ENCODE measurements at places on chromosomes 2 and 18.

DNA sequence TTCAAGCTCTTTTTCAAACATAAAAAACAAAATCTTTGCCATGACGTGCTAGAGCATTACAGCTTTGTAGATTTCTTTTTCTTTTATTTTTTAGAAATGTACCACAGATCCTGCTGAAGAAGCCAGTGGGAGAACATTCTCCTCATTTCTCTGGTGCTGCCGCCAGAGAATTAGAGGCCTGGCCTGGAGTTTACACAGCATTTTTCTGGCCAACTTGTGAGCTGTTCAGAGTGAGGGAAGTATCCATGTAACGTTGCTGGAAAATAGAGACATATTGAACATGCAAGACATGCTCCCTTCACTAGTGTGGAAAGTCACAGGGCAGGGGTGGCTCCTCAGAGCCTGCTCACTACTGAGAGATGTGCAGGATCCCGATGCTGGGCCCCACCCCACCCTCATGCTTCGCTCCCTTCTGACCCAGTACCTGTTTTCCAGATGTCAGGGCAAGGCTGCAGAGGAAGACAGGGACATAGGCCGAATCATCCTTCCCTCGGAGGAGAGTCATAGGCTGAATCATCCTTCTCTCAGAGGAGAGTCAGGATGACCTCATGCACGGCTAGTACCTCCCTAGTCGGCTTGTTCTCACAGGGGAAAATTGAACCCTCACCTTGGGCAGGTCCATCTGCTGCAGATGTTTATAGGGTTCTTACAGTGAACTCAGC lies 298.5 kb downstream of the INSIG2 start:
- no peak for DNase-seq

DNA sequence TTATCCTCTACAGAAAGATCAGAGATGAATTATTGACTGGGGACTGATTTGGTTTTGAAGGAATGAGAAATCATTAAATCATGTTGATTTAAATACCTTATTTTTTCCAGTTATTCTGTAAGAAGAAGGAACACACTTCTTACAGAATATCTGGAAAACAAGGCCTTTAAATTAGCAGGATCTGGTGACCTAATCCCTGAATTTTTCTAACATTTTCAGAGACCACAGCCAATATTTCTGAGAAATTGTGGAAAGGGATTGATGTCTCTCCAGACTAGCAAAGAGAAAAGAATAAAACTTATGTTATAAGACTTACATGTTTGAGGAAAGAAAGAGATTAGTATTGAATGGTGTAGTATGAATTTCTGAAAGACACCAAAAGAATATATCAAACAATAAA lies 104.0 kb downstream of the KCNE4 start:
- no peak for DNase-seq

GRCh38 chr2:102385522-102385921 lies 29.9 kb downstream of the IL18R1 start:
- DNase-seq = no peak

- DNase-seq = no peak
Observed at GRCh38 chr2:231663458-231664212, 44.7 kb upstream of the PTMA start.

- no peak for DNase-seq
Observed at GRCh38 chr2:19292007-19292406, 66.4 kb downstream of the OSR1 start.

DNA sequence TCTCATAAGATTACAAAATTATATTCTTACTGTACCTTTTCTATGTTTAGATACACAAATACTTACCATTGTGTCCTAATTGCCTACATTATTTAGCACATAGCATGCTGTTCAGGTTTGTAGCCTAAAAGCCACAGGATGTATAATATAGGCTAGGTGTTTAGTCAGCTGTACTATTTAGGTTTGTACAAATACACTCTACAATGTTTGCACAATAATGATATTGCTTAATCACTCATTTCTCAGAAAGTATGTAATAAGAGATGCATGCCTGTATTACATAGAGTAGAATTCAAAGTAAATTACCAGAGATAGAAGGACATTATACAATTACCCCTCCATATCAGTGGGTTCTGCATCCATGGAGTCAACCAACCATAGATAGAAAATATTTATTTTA lies 201.1 kb upstream of the COL3A1 start:
- DNase-seq = no peak

DNA sequence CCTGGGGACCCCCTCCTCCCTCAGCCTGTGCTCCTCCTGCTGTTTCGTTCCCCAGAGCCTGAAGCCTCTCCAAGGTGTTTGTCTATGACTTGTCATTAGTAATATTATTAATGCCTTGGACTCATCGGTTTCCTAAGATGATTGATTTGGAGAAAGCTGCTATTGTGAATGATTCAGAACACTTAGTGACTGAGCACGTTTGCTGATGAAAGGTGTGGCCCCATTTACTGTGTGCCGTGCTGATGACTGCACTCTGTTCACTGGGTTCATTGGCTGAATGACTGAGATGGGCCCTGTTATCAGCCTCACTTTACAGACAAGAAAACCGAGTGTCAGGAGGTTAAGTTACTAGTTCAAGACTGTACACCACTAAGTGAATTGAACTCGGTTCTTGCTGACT lies 111.4 kb downstream of the SPP2 start:
- DNase-seq = no peak

- no peak for DNase-seq
Observed at GRCh38 chr2:180411661-180412060, 404.6 kb upstream of the CWC22 start.

DNA sequence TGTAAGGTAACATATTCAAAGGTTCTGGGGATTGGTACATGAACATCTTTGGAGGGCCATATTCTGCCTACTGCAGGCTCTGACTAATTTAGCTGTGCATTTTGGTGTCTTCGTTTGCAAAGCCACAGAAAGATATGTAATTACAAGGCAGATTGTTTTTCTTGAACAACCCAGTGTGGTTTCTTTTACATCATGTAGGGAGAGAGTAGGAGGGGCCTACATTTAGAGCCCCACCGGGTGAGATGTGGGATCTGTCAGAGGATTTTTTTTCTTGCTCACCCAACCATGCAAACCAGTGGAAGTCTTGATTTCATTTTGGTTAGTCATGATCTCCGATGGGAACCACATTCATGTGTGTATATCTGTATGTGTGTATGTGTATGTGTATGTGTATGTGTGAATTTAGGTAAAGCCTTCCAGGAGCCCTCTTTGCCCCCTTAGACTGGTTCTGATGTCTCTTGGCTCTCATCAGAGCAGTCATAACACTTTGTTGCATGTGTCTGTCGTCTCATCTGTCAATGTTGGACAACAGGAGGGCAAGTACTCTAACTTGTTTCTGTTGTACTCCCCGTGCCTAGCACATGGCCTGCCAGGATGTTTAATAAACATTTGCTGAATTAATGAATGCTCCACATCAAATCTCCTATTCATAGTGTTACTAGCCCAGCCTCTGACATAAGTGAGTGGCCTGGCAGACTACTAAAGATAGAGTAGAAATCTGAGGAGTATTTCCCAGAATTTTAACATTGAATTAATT lies 239.9 kb downstream of the MTX2 start:
- DNase-seq = no peak

DNA sequence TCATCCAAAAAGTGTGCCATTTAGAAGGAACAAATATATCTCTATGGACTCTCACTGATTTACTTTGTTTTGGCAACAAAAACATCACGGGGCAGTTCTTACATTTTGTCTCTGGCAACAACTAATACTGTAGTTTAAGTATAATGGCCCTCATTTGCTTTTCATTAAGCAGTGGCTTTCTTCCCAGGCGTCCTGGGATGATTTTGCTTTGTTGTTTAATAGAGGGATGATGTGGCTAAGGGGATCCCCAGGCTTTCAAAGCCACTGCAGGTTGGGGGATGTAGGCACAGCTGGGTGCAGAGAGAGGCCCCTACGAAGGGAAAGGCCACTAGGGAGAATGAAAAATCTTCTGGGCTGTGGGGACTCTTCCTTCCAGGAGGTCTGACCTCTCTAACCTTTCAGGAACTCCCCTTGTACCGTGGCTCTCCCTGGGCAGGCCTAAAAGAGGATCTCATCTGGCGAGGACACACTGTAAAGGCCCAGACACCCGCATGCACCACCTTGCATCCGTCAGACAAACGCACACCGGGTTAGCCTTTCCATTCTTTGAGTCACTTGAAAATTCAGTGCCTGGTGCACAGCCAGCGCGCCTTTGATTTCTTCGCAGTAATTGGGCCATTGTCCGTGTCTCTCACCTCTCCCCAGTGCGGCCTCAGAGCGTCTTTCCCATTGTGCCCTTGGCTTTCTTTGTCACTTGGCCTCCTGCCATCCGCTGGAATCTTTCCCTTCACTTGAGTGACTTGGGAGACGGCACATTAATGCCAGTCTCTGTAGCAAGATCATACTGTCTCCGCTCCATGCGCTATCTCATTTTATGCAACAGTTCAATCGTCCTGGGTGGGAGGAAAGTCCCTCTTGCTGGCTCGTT lies 40.3 kb upstream of the AFF3 start:
- DNase-seq = no peak

DNA sequence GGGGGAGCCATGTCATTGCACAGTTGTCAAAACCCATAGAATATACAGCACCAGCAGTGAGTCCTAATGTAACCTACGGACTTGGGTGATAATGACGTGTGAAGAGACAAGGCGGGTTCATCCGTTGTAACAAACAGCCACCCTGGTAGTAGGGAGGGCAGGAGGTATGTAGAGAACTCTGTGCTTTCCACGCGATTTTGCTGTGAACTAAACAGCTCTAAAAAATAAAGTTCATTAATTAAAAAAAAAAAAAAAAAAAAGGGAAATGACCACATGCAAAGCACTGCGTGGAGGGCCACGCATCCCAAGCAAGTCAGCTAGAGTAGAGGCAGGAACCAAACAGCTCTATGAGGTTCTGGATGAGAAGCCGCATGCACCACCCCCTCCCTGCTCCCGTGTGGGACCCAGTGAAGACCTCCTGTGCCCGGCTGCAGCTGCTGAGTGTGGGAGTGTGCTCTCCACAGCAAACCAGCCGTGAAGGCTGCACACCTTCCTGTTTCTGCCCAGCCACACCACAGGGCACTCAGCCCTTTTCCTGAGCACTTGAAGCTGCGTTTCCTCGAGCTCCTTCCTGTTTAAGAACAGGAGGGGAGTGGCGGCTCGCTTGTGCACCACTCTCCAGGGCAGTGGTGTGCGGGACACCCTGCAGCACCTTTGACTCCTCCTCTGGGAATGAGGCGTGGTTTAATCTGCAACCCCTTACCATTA lies 65.6 kb downstream of the ODC1 start:
- peak; percentile 62 for DNase-seq

GRCh38 chr2:240947176-240947575 lies 41.0 kb downstream of the CROCC2 start:
- no peak for DNase-seq

- no peak for DNase-seq
Observed at GRCh38 chr2:205484764-205485163, 197.5 kb upstream of the NRP2 start.

DNA sequence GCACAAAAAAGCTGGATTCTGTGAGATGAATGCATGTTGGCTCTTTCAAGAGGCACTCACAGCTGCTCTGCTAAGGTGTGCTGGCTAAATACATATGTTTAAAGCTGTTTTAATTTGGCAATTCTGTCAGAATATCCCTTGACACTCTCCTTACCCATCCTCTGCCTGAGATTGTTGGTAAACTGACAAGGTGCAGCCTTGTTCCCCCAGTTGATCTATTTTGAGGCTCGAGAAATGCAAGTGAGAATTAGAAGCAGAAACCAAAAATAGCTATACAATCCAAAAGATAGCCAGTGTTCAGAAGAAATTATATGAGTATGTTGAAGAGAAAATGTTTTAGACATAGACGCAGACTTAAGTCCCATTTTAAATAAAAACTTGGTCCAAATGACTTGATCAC lies 971.7 kb upstream of the GYPC start:
- no peak for DNase-seq

- no peak for DNase-seq
Observed at GRCh38 chr2:178386986-178387597, 63.9 kb downstream of the PRKRA start.

DNA sequence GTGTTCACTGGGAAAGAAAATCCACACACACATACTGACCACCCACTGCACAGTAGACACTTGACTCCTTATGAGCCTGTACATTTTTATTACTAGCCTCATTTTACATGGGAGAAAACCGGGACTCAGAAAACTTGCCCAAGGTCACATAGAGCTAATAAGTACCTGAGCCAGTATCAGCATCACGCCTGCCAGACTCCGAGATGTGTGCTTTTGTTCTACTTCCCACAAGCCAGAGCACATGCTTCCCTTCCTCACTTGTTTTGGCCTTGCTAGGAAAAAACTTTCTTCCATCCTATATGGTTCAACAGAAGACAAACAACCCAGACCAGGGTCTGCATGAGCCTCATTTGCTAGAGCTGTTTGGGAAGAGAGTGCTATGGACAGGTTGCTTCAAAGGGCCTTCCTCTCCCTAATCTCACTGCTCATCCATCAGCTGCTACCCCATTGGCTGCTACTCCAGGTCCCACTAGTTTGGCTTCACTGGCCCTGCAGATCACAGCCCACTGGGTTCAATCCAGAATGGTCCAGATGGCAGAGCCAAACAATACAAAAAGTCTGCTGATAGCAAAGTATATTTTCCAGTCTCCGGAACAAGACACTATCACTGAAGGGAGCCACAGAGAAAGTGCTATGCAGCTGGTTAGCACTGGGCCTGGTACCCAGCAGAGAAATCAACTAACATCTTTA lies 63.9 kb downstream of the STK39 start:
- no peak for DNase-seq

DNA sequence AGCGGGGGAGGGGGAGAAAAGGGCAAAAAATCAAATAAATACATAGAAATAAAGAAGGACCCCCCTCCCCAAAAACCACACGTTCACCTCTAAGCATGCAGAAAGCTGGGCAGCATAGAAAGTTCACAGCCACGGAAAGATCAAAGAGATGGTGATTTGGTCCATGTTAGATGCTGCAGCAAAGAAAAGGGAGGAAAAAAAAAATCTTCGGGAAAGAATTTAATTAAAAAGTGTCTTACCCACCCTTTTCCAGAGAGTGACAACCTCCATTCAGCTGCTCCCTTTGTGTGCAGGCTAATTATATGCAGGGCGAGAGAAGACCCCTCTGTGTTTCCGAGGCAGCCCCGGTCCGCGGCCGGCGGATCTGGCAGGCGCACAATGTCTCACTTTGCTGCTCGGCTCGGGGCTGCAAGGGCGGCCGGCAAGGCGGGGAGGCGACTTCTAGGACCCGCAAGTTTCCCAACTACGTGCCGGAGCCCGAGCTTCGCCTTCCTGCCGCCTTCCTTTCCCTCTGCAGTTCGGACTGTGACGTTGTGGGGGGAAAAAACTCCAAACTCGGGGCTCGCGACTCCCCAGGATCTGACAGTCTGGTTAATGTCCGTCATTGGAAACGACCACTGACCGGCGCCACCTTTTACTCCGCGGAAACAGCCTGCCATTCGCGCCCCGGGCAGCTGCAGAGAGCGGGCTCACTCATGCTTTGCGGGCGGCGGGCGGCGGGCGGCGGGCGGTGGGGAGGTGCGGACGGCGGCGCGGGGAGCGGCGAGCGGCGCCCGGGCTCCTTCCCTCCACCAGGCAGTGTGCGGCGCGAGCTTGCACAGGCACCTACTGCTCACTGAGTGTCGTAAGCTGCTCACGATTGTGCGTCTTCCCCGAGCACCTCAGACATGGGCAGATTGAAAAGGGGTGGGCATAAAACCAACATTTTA lies at the start of gene LRRTM1:
TSS of gene LRRTM1 (minus strand) at position 844 of the 929 bp plus-strand sequence. CDS start 933 bp downstream, outside the sequence.
- no peak for DNase-seq

Measured in CD4-positive, alpha-beta T cell treated with Interleukin-6 for 4 hours (primary cell).